ENCODE measurements at places on chromosomes 4 and X.

GRCh38 chr4:180598281-180598680, 1644.9 kb upstream of the TENM3 start:
- no peaks in the 10 kb centered on the region for H3K27me3 ChIP-seq
- DNase-seq = no peak
- H3K27ac ChIP-seq = no peak overlapping the region
- H3K4me3 ChIP-seq = no peak overlapping the region

DNA sequence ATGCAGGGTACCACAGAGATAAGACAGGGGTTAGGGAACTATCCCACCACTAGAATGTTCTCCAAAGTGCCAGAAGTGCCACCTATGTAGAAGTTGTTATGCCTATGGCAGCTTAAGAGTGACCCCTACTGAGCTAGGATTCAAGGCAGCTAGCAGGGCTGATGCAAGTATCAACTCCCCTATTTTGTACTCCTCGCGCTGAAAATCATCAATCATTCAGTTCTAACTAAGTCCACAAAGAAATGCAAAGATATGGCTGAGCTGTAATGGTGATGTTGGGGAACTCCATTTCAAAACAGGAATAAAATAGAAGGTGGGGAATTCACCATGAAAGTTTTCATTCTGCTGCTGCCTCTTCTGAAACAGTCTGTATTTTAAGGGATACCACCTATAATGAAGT, 13.8 kb downstream of the ACSL4 start:
- peaks cover 9% of the 10 kb centered on the region for H3K36me3 ChIP-seq
- H3K27me3 ChIP-seq = no peaks in the 10 kb centered on the region
- no peak overlapping the region for H3K4me3 ChIP-seq
- no peak for DNase-seq

- no peak overlapping the region for H3K4me3 ChIP-seq
- H3K27me3 ChIP-seq = no peaks in the 10 kb centered on the region
- H3K4me1 ChIP-seq = no peaks in the 10 kb centered on the region
Observed at GRCh38 chrX:53746718-53747117, 60.2 kb upstream of the HUWE1 start.

DNA sequence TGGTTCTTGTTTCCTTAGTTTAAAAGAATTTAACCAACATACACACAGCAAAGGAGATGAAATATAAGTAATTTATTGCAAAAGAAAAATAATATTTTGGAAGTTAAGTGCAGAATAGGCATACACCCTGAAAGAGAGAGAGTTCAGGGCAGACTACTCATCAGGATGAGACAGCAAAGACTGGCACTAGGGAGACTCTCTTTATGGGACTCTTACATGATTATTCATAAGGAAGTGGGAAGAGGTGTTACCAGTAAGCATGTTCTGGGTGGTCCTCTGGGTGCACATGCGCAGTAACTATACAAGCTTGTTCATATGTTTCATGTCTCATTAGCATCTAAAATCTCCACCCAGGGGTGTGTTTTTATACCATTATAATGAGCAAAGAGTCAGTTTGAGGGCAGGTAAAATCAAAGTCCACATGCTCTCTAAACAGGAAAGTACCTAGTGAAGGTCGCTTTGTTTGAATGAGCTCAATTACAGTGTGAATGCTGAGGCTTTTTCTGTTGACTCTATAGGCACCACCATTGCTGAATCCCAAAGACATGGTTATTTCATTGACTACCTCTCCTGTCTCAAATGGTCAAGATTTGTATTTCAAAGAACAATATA, 38.2 kb upstream of the PRDM5 start:
- H3K4me3 ChIP-seq = no peak overlapping the region
- H3K27ac ChIP-seq = no peak overlapping the region
- H3K27me3 ChIP-seq = no peaks in the 10 kb centered on the region
- DNase-seq = no peak
- no peaks in the 10 kb centered on the region for H3K36me3 ChIP-seq
- no peaks in the 10 kb centered on the region for H3K4me1 ChIP-seq

- H3K36me3 ChIP-seq = no peaks in the 10 kb centered on the region
- no peak overlapping the region for H3K4me3 ChIP-seq
- no peaks in the 10 kb centered on the region for H3K27me3 ChIP-seq
- H3K4me1 ChIP-seq = no peaks in the 10 kb centered on the region
Observed at GRCh38 chr4:107402291-107402690, 317.7 kb downstream of the PAPSS1 start.

GRCh38 chrX:73182502-73183114, 32.0 kb downstream of the NAP1L2 start:
- no peaks in the 10 kb centered on the region for H3K36me3 ChIP-seq
- H3K4me3 ChIP-seq = no peak overlapping the region
- H3K27me3 ChIP-seq = no peaks in the 10 kb centered on the region

DNA sequence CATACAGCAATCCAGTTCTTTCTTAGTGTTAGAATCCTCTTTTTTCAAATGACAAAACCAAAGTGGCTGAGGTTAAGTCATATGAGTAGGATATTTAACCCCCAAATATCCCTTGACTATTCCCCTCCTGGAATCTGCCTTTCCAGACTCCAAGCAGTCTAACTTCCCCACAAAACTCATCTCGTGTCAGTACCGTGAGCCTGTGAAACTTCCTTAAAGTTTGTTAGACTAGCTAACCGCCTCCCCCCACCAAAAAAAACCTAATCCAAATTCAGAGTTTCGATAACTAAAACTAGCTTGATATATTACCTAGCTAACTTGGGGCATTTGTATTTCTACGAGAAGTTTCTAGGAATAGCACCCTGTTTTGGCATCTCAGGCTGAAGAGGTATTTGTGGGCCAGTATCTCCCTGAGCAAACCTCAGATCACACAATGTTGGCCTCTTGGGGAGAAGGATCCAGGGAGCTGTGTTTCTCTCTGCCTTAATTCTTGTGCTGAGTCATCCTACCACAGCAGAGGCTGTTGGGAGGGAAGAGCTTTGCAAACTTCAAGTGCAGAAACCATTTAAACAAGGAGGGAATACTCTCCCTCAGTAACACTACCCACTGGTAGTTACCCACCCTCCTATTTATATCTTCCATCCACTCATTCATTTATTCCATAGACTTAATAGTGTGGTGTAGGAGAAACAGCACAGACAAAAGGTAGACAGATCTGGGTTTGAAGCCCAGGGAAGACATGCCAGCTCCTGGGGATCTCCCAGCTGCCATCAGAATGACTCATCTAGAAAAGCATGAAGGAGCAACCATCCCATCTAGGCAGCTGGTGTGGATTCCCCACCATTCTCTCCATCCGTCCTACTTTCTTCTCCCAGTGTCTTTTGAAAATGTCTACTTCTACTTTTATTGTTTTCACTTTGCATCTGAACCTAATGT, 39.3 kb upstream of the TXK start:
- H3K4me1 ChIP-seq = peaks cover 40% of the 10 kb centered on the region
- H3K4me3 ChIP-seq = peak overlapping the region; percentile 68
- H3K36me3 ChIP-seq = peaks cover 14% of the 10 kb centered on the region
- no peaks in the 10 kb centered on the region for H3K27me3 ChIP-seq

GRCh38 chr4:75715105-75715799, 9.1 kb upstream of the USO1 start:
- H3K27ac ChIP-seq = no peak overlapping the region
- DNase-seq = no peak
- peaks cover 11% of the 10 kb centered on the region for H3K4me1 ChIP-seq
- peaks cover 19% of the 10 kb centered on the region for H3K36me3 ChIP-seq

GRCh38 chrX:75369721-75370120, 95.8 kb downstream of the UPRT start:
- no peak overlapping the region for H3K27ac ChIP-seq
- no peak overlapping the region for H3K4me3 ChIP-seq
- no peaks in the 10 kb centered on the region for H3K4me1 ChIP-seq
- no peaks in the 10 kb centered on the region for H3K36me3 ChIP-seq
- H3K27me3 ChIP-seq = no peaks in the 10 kb centered on the region

DNA sequence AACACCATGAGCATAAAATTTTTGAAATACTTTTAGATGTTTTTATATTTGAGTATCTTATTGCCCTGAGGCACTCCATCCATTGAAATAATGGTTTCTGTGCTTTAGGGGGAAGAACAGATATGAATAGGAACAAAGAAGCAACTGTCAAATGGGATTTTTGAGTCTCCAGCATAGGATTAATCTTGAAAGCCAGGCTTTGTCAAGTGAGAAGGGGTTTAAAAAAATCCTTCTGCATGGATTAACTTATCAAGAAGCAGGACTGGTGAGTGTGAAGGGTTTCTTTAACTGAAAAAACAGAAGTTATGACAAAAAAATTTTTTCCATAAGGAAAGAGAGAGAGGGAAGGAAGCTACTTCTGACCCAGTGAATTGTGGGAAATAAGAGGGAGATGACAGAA, 7.6 kb upstream of the NUDT9 start:
- no peaks in the 10 kb centered on the region for H3K36me3 ChIP-seq
- no peaks in the 10 kb centered on the region for H3K4me1 ChIP-seq
- H3K4me3 ChIP-seq = no peak overlapping the region
- no peak overlapping the region for H3K27ac ChIP-seq
- H3K27me3 ChIP-seq = peaks cover 11% of the 10 kb centered on the region

DNA sequence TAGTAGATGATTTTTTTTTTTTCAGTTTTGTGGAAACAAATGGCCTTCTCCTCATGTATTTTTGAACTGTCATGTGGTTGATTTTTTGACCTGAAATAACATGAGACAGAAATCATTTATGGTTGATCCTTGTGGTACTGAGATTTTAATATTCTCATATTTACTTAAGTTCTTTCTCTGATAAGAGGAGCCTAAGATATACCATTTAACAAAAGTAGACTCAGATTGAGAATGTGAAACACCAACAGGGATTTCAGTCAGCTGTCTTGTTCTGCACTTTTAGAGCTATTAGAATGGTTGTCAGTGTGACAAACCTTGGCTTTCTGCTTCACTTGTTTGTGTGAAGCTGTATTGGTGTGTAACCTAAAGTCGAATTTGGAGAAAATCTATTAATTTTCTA, 575.7 kb downstream of the SPOCK3 start:
- no peak overlapping the region for H3K27ac ChIP-seq
- DNase-seq = no peak
- H3K4me3 ChIP-seq = no peak overlapping the region
- H3K27me3 ChIP-seq = no peaks in the 10 kb centered on the region
- no peaks in the 10 kb centered on the region for H3K4me1 ChIP-seq
- no peaks in the 10 kb centered on the region for H3K36me3 ChIP-seq

GRCh38 chrX:153649178-153649914, 2.3 kb downstream of the DUSP9 start:
- no peak for DNase-seq
- no peaks in the 10 kb centered on the region for H3K4me1 ChIP-seq
- peaks cover 22% of the 10 kb centered on the region for H3K27me3 ChIP-seq
- no peaks in the 10 kb centered on the region for H3K36me3 ChIP-seq

- no peak overlapping the region for H3K4me3 ChIP-seq
- H3K27ac ChIP-seq = no peak overlapping the region
- peaks cover 5% of the 10 kb centered on the region for H3K27me3 ChIP-seq
- no peaks in the 10 kb centered on the region for H3K4me1 ChIP-seq
- DNase-seq = no peak
Observed at GRCh38 chr4:13918110-13918509, 290.6 kb upstream of the BOD1L1 start.

DNA sequence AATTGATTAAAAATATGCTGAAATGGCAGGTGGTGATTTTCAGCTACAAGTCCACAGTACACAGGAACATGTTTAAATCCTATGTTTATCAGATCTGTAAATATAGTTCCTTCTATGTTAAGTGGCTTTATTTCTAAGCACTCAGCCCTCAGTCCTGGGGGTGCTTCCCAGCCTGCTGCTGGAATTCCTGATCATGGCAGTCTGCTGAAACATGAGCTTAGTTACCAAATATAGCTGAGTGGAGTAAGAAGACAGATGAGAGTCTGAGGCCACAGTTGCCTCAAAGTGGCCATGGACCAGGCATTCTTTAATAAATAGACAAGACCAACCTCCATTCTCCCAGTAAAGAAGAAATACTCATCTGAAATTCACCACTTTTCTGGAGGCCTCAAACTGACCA, 17.1 kb upstream of the DDX60 start:
- DNase-seq = no peak
- no peaks in the 10 kb centered on the region for H3K27me3 ChIP-seq
- no peaks in the 10 kb centered on the region for H3K36me3 ChIP-seq
- no peaks in the 10 kb centered on the region for H3K4me1 ChIP-seq
- no peak overlapping the region for H3K27ac ChIP-seq

DNA sequence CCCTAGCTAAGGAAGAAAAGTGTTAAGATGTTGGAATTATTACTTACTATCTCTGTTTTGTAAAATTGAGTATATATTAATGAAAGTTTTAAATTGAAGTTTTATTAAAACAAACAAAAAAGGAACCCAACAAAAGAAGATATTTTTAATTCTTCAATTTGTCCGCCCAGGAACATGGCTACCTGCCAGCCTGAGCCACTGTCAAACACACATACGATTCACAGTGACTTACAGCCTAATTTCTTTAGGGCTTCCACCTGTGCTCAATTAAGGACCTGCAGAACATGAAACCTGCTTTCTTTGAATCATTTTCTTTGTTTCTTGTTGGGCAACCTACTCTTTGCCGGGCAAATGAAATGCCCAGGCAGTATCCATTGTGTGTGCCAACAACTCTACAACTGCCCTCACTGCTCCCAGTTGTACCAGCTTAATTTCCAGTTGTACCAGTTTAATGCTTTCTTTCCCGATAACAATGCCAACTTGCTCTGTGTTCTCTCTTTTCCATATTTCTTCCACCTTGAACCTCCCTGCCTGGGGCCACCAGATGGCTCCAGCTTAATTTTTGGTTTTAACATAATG, 181.7 kb downstream of the GBA3 start:
- H3K36me3 ChIP-seq = no peaks in the 10 kb centered on the region
- no peak overlapping the region for H3K4me3 ChIP-seq
- no peaks in the 10 kb centered on the region for H3K4me1 ChIP-seq

- peaks cover 9% of the 10 kb centered on the region for H3K27me3 ChIP-seq
- no peaks in the 10 kb centered on the region for H3K4me1 ChIP-seq
- DNase-seq = no peak
- no peak overlapping the region for H3K27ac ChIP-seq
- H3K4me3 ChIP-seq = no peak overlapping the region
Observed at GRCh38 chr4:82515705-82516104, 46.1 kb downstream of the TMEM150C start.

- no peak overlapping the region for H3K4me3 ChIP-seq
- H3K27me3 ChIP-seq = peaks cover 5% of the 10 kb centered on the region
- H3K27ac ChIP-seq = no peak overlapping the region
- H3K4me1 ChIP-seq = peaks cover 15% of the 10 kb centered on the region
- H3K36me3 ChIP-seq = peaks cover 14% of the 10 kb centered on the region
- no peak for DNase-seq
Observed at GRCh38 chr4:10639100-10639499, 45.5 kb downstream of the CLNK start.

- no peak for DNase-seq
- no peaks in the 10 kb centered on the region for H3K27me3 ChIP-seq
- H3K27ac ChIP-seq = no peak overlapping the region
- no peaks in the 10 kb centered on the region for H3K36me3 ChIP-seq
- no peaks in the 10 kb centered on the region for H3K4me1 ChIP-seq
Observed at GRCh38 chrX:148363471-148364235, 136.8 kb upstream of the AFF2 start.

GRCh38 chr4:77538144-77538543, 67.5 kb upstream of the CXCL13 start:
- peaks cover 6% of the 10 kb centered on the region for H3K36me3 ChIP-seq
- H3K4me1 ChIP-seq = no peaks in the 10 kb centered on the region
- H3K27me3 ChIP-seq = no peaks in the 10 kb centered on the region

DNA sequence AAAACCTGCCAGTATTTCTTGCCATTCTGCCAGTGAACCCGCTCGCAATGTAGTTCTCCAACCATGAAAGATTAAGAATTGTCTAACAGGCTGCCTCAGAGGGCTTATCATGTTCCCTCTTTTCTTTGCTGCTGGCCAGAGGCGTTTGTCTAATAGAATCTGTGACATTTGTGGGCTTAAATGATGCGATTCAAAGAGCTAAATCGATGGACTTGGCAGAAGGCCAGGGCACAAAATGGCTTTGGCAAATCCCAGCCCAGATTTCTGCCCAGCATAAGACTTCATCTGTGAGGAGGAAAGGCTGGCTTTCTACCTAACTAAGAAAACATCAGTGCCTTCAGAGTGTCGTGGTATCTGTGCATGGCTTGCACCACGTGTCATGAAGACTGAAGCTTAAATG, 79.9 kb downstream of the TRPC5OS start:
- no peaks in the 10 kb centered on the region for H3K4me1 ChIP-seq
- H3K27me3 ChIP-seq = no peaks in the 10 kb centered on the region
- H3K27ac ChIP-seq = no peak overlapping the region
- H3K36me3 ChIP-seq = no peaks in the 10 kb centered on the region

All from stimulated activated naive B cell treated with anti-CD40 and anti-IgM and Interleukin-4, amounts not matched to agents 10 μg/mL and 1 μg/mL and 100 μg/mL, for 72 hours (primary cell).